Urinary bladder (tissue), 4 donors: ENCODE measurements at places on chromosomes 6 and 20. TPM values are rescaled to one million over a fixed set of nuclear protein-coding genes. Genes with fewer than 3 reads are reported as not detected.

DNA sequence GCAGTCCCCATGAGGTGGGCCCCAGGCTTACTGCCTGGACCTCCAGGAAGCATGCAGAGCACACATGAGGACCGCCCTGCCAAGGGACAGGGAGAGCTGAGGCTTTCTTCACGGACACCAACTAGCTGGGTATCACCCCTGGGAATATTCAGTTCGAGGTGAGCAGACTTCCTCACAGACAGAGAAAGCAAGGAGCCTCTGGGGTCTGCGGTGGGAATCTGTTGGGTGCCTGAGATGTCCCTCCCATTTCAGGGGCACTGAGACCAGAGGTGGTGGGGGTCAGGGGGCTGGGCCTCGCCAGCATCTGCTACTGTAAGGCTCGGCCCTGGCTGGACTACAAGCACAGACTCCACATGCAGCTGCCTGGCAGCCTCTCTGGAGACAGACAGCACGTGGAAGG, 74.3 kb upstream of the SYNDIG1 start:
- DNase-seq = no peak

DNA sequence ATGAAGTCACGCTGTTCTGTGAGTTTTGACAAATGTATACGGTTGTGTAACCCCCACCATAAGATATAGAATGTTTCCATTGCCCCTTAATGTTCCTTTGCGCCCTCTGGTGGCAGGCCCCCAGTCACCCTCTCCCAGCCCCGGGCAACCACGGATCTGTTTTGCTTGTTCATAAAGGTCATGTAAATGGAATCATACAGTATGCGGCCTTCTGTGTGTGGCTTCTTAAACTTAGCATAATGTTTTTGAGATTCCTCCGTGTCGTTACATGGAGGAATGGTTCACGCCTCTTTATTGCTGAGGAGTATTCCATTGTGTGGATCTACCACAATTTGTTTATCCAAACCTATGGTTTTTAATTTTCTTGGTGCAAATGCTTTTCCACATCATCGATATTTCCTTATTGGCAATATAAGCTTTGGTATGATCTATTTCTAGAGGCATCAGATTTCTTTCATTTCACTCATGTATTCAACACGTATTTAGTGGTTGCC, 28.4 kb downstream of the LYRM2 start:
- no peak for DNase-seq

DNA sequence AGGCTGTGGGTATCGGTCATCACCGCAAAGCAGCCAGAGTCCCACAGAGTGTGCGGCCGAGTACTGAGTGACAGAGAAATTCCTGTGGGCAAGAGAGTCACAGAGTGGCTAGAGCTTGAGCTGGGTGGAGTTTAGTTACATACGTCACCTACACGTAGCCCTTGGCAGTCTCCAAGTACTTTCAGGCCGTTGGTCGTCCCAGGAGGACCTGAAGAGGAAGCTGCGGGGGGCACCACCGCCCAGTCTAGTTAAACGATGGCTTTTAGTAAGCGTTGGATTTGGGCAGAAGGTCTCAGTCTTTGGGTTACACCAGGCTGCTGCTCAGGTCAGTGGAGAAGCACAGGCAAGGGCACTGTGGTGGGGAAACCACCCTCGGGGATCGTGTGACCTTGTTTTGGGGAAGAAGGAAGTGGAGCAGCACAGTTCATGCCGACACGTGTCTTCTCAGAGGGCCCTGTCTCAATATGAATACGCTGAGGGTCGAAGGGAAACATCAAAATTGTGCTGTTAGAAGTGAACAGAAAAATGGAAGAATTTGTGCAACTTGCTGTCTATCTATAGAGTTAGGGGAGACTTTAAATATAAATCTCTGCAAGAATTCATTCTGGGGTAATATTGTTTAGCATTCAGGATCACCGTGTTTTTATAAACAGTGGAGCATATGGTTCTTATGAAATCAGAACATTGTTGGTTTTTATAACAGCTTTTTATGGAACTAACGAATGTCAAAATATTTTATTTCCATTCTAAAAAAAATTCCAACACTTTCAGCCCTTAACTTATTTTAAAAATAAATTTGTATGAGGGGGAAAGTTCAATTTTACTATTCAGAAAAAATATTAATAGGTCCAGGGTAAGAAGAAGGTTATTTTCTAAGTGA, 28.6 kb downstream of the KIF25 start:
- DNase-seq = no peak

The NRSN1 gene
- total RNA-seq = 0.90 TPM

- no peak for DNase-seq
These were observed 21.0 kb upstream of the IFNGR1 start for GRCh38 chr6:137240168-137240567.

The ULBP2 gene
- 0.26 TPM for total RNA-seq

DNA sequence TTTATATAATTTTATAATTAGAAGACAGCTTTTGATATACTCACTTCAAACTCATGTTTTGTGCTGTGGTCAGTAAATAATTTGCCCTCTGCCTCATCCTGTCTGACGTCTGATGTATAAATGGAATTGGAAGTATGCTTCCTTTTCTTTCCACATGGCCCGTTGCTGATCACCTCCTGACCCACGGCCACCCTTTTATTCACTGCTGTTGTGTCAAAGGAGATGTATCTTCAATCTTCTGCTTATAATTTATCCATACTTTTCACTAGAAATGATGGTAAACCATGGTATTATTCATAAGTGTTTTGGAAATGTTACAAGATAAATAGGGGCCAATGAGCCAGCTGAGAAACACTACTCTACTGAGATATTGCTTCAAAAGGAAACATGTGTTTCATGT, 841.8 kb downstream of the PHF3 start:
- no peak for DNase-seq

DNA sequence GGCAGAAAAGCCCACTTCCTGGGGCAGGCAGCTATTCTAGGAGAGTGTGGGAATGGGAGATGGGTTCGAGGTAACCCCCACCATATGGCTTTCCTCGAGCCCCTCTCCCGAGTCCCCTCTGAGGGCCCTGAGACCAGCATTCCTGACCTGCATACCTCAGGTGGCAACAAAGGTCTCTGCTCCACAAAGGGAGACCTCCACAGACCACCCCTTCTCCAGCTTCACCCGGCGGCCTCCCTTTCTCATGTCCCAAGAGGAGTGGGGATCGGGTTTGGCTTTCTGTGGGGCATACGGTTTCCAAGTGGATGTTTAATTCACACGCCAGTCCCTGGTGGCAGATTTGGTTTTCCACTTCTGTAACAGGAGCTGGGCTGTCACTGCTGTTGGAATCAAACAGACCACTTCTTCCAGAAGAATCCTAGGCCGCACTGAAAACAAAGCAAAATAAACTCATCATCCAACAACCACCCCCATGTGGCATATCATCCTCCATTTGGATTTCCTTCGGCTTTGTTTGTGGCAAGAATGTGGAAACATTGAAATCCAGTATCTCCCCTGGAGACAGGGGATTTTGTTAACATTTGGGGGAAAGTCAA, 83.2 kb downstream of the DLL1 start:
- no peak for DNase-seq

The EFCAB8 gene
- total RNA-seq = 0.95 TPM

GRCh38 chr6:108321253-108321747, 26.4 kb downstream of the AFG1L start:
- no peak for DNase-seq

The LHFPL5 gene
- not detected for total RNA-seq

DNA sequence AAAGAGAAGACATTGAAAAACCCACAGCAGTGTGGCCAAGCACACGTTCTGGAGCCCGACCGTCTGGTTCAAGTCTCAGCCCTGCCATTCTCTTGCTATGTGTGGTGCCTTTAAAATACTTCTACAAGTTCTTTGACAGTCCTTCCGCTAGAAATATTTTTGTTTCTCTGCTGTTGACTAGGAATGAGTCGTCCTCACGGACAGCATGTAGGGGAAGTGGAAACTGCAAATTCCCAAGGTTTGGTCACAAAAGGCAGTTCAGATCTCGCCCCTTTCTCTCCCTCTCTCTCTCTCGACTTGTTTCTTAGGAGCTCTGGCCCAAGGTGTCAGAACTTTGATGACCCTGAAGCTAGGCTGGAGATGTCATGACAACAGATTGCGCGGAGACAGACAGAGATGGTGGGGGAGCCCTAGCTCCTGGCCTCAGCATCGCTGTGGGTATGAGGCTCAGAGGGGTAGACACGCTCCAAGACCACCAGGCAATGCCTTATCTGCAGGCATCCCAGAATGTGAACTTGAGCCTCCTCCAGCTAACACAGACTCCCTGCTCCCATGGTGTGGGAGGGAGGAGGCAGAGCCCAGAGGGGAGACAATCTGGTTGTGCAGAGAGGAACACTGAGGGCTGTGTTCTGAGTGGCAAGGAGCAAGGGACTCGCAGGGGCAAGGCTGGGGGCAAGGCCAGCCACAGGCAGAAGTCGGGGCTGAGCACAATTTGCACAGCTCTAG, 368.9 kb upstream of the SULF2 start:
- no peak for DNase-seq
